MCF 10A (cell line): ENCODE measurements at places on chromosomes 13 and 19. TPM values are rescaled to one million over a fixed set of nuclear protein-coding genes. Genes with fewer than 3 reads are reported as not detected.

- no peak for DNase-seq
Observed at GRCh38 chr19:47343194-47343802, 5.8 kb upstream of the DHX34 start.

DNA sequence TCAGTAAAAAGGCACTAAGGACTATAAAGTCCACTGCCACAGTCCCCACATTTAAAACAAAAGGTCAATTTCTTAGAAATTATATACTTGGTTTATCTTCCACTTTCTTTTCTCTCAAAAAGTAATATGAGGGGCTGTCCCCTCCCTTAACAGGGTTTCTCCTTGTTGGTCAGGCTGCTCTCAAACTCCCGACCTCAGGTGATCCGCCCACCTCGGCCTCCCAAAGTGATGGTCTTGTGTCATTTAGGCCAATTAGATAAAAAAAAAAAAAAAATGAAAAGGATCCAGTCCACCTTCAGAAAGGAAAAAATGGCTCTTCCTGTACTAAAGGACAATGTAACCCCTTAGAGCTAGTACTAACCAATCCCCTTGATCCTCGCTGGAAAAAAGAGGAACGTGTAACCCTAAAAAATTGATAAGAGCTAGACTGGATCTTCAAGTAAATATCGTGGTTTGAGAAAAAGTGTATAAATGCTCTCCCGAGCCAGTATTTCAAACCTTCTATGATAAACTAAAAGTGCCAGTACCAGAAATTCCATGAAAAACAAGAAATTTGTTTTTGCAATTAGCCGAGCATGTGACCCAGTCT, 9.0 kb upstream of the CD70 start:
- no peak for DNase-seq

DNA sequence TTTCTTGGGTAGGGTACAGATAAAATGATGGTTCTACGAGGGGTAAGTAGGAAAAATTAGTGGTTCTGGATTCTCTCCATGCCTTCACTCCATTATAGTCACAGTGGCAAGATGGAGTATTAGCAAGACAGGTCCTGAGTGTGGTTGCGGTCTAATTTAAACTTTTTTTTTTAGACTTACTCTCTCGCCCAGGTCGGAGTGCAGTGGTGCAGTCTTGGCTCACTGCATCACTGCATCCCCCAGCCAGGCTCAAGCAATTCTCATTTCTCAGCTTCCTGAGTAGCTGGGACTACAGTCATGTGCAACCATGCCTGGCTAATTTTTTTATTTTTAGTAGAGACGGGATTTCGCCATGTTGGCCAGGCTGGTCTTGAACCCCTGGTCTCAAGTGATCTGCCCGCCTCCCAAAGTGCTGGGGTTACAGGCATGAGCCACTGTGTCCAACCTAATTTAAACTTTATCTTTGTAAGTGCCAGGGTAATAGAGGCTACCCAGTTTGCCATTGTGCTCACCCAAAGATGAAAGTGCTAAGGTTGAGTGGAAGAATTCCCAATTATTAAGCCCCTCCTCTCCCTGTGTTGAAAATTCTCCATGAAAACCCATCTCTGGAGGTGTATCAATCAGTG, 135.6 kb downstream of the TM9SF2 start:
- no peak for DNase-seq

MUC16 gene
- under 0.01 and 0.05 TPM in 2 replicates for total RNA-seq

MYH14 gene
- total RNA-seq: not detected in 2 replicates

GRCh38 chr19:18906605-18907519, 10.9 kb upstream of the CERS1 start:
- no peak for DNase-seq

ZNF440 gene
- total RNA-seq: 2.6 and 3.5 TPM in 2 replicates

- peak; percentile 38 for DNase-seq
Observed at GRCh38 chr13:28590461-28590860, 68.5 kb upstream of the POMP start.
